ENCODE measurements at places on chromosomes 2 and 18.

DNA sequence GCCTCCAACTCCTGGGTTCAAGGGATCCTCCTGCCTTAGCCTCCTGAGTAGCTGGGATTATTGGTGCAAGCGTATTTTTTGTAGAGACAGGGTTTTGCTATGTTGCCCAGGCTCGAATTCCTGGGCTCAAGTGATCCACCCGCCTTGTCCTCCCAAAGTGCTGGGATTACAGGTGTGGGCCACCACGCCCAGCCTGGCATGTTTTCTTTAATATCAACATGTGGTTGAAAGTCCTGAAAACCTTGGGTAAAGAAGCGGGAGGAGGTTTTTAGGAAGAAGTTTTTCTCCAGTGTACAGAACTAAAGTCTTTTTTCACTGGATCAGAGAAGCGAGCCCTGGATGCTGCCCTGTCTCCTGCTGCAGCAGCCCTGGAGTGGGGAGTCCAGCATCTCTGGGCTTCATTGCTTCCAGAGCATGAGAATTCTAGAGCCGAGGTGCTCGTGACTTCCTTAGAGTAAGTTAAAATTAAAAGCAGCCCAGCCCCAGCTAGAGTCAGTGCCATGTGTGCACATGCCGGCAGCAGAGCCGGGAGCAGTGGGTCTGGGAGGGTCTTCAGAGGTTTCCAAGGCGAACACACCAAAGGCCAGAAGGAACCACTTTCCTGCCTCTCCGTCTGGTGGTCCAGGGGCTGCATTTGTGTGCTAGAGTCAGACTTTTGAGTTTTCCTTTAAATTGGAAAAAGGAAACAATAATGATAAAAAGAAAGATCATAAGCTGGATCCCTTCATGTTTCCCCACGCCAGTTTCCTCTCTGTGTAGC is 31.2 kb downstream of the ITGB1BP1 start:
- DNase-seq = no peak

GRCh38 chr2:19857100-19857499 is 44.7 kb downstream of the TTC32 start:
- no peak for DNase-seq

- no peak for DNase-seq
These were observed 123.5 kb downstream of the TANC1 start for GRCh38 chr2:159091976-159092375.

DNA sequence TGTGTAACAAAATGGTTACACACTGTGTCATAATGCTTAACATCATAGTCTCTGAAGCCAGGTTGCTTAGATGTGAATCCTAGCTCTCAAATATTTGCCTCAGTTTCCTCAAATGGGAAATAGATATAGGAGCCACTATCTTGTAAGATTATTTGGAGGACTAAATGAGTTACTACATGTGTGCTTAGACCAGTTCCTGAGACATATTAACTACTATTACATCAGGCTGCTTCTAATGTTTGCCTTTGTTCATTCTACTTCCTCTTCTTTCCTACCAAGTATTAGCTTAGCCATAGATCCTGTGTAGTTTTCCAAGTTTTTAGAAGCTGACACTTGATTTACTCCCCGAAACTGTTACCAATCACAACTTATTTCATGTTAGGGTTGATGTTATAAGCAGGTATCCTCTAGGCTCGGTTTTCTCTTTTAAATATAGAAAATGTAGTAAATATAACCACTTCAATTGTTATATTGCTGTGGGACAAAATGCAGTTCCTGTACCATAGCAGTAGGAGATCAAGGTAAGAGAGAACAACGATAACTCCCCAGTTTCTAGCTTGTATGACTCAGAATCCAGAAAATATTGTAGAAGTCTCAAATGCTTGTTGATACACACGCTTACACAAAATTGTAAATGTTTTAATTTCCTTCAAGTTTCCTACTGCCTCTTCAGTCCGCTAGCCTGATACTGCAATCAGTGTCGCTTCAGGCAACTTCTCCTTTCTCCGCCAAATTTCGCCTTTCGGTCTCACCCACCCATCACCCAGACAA is 751 bp upstream of the DNAJC10 start:
- no peak for DNase-seq

GRCh38 chr2:62808554-62808953 is 103.0 kb downstream of the EHBP1 start:
- DNase-seq = no peak

DNA sequence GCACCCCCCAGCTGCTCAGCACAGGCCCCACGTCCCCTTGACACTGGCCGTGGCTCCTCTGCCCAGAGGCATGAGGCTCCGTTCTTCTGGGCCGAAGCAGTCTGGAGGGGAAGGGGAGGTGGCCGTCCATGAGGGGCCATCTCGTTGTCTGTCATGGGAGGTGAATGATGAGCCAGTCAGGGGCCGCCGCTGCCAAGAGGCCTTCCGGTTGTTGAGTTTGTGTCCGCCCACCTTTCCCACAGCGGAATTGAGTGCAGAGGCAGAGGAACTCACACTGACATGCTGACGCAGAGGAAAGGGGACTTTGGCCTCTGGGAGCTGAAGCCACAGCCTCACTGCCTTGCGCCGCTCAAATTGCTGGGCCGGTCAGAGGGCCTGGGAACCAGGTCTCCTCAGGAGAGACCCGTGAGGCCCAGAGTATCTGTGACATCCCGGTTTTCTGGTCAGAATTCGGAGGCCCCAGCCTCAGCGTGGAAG is 268.4 kb downstream of the ATAD2B start:
- DNase-seq = no peak

- no peak for DNase-seq
These were observed 72.3 kb downstream of the FAM228A start for GRCh38 chr2:24247164-24247563.

GRCh38 chr2:64711252-64711800 is 57.6 kb upstream of the SERTAD2 start:
- DNase-seq = no peak

DNA sequence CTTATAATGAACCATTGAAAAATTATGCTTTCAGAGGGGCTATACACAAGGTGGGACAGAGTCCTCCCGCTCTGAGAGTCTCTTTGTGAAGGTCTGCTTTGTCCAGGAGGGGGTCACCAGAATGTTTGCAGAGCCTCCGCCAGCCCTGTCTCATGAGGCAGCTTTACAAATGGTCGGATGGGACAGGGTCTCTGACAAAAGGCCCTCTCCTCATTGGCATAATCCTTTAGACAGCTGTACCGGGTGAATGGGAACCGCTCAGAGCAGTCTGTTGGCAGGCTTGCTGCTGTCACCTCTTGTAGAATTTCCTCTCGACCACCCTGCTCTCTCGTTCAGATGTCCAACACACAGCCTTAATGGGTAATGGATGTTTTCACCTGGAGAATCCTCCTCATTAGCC is 40.2 kb upstream of the TGIF1 start:
- no peak for DNase-seq

DNA sequence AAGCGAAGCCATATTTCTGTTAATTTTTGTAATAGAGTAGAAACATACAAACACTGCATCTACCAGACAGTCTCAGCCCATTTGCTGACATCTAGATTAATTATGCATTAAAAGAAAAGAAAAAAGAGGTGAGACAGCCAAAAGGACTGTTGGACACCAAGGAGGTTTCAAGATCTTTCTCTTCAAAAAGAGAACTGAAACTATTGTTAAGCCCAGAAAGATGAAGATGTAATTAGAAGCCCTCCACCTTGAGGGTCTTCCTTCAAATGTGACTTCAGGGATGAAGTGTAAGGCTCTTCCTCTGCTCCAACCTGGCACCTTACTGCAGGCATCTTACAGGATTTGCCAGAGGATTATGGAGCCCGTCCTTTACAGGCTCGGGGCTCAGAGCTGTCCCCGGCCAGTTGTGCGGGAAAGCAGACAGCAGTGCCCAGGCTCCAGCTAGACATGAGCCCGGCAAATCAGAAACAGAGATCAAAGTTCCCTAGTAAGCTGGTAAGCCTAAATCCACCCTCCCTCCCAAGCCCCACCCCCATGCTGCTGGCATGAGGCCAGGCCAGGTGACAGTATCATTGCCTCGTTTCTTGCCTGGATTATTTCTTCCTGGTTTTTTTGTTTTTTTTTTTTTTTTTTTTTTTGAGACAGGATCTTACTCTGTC is 38.9 kb downstream of the ADI1 start:
- no peak for DNase-seq

GRCh38 chr18:3675994-3676393 is 226.0 kb downstream of the TGIF1 start:
- no peak for DNase-seq

- no peak for DNase-seq
These were observed 117.9 kb downstream of the AGAP1 start for GRCh38 chr2:235611756-235612155.

DNA sequence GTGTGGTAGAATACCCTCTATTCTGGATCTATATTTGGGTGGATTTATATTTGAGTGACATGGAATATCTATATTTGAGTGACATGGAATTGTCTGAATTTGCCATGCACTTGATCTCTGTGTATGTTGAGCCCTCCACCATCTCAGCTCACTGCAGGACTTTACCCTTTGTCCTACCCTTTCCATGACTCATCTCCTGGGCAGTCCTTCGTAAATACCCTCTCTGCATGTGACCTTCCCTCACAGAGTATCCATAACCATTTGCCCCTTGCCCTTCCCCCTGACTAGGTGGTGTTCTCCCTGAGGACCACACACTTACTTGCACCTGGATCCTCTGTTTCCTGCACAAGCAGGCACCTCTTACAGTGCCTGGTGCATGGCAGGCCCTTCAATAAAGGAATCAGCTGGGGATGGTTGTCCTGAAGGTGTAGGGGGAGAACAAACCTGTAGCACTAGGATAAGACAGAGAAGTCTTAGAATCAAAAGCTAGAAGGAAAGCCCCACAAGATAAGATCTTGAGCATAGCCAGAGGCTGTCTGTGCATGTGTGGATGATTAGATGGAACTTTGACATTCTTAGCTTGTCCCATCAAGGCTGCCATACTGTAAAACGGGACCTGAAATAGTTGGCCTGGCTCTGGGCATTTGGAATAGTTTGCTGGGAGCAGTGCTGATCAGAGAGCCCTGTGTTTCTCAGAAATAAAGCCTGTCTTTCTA is 230.4 kb downstream of the FHOD3 start:
- DNase-seq = no peak

- DNase-seq = no peak
These were observed 28.0 kb downstream of the AGAP1 start for GRCh38 chr2:235521844-235522243.

DNA sequence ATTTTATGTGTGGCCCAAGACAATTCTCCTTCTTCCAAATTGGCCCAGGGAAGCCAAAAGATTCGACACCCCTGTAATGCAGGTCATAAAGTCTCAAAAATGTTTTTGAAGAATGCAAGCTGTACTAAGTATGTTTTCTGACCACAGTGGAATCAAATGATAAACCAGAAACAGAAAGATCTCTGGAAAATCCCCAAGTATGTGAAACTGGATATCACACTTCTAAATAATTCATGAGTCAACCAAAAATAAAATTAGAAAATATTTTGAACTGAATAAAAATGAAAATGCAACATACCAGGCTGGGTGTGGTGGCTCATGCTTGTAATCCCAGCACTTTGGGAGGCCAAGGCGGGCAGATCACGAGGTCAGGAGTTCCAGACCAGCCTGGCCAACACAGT is 34.1 kb upstream of the UBE2F start:
- DNase-seq = no peak

GRCh38 chr2:218407717-218408116 is 8.0 kb downstream of the CTDSP1 start:
- no peak for DNase-seq

DNA sequence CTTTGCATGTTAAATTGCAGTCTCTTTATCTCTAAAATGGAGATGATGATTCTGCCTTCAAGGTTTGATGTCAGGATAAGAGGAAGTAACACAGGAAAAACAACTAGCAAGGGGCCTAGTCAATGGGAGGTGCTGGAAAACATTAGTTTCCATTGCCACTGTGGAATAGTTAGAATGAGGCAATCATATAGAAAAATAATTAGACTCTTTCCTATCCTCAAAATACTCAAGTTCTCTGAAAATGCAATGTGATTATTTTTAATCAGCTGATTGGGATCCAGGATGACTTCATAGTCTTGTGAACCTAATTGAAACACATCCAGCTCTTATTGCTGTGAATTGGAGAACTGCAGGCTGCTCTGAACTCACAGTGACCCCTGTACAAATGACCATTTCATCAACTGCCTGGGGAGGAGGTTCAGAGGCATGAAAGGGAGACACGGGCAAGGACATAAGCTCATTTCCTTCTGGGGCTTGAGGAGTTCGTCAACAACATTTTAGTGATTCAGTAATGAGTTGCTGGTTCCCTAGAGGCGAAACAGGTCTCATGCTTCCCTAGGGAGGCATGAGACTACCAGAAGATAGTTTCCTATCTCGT is 422.5 kb downstream of the LPIN1 start:
- no peak for DNase-seq

DNA sequence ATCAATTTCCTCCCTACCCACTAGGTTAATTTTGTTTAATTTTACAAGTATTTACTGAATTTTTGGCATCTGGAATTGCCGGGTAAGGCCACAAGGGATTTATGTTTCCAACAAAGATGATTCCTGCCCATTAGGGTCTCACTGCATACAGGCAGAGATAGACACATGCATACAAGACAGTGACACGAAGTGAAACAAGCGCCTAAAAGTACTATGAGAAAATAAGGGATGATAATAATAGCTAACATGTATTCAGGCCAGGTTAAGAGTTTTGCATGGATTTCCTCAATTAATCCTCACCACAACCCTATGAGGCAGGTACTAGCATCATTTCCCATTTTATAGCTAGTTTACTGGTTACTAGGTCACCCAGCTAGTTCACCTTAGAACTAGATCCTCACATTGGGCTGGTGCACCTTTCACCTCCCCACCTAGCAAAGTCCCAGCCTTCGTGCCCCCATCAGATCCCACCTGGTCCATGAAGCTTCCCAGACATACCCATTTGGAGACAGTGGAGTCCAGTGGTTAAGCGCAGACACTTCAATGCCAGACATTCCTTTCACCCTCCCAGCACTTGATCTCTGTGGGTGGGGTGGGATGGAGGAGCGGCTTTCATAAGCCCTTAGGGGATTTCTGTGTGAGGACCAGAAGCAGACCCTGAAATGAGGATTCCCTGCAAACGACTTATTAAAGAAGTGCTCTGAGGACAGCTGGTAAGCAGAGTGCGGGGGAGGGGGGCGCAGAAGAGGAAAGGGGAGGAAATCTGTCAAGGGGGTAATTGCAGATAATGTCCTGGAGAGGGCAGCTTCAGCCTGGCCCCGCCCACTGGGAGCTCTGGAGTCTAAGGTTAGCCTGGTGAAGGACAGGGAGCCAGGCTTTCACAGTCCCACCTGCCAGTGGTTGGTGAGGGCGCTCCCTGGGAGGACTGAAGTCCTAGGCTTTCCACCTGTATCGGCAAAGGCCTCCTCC is 5.8 kb upstream of the DGUOK start:
- DNase-seq = no peak

GRCh38 chr2:127079358-127079920 is 27.5 kb downstream of the BIN1 start:
- DNase-seq = no peak

- no peak for DNase-seq
These were observed 51.9 kb downstream of the SETBP1 start for GRCh38 chr18:44732599-44732998.

DNA sequence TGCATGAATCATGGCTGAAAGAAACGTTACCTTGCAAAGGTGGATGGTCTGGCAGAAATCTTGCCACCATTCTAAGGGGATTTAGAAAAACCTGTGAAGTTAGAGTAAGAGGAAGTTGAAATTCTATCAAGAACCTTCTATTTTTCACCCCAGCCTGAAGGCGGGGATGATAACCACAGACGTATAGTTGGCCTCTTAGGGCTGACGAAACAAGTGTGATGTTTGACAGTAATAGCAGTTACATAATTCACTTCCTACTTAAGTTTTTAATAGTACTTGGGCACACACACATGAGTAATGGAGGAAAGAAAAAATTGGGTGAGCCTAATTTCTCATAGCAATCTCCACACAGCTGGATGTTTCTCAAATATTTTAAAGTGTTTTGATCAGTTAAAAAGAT is 336.6 kb upstream of the SALL3 start:
- DNase-seq = no peak

GRCh38 chr2:14306268-14306861 is 326.2 kb upstream of the LRATD1 start:
- no peak for DNase-seq

Measured in stimulated activated CD8-positive, alpha-beta memory T cell treated with anti-CD3 and anti-CD28 coated beads, Interleukin-15, amount 100 ng/mL, for 24 hours (primary cell).